Neural progenitor cell (in vitro differentiated cells): ENCODE measurements at places on chromosomes 1 and 21. TPM values are rescaled to one million over a fixed set of nuclear protein-coding genes. Genes with fewer than 3 reads are reported as not detected.

DNA sequence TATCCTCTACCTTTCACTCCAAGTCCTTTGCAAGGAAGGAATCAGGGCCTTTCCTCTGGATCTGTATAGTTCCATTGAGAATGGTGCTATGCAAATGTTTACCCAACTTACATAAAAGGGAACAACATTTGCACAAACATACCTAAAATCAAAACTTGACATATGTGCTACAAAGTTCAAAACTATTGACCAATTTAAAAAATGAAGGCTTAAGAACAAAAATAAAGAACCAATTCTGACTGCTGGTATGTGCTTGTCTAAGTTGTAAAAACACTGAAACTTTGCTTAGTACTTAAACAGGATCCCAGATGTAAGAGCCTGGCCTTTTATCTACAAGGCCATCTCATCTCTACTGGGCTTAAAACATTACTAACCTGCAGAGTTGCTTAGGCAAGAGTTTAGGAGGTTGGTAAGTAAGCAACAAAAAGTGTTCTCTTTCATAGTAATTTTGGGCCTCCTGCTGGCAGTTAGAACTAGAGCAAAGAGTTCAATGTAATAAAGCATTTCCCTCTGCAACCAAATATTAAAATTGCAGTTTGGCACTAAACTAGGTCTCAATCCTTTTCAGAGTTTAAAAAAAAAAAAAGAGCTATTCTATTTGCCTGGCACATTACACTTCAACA lies 2.0 kb downstream of the SCMH1 start:
- no peak for DNase-seq

DNA sequence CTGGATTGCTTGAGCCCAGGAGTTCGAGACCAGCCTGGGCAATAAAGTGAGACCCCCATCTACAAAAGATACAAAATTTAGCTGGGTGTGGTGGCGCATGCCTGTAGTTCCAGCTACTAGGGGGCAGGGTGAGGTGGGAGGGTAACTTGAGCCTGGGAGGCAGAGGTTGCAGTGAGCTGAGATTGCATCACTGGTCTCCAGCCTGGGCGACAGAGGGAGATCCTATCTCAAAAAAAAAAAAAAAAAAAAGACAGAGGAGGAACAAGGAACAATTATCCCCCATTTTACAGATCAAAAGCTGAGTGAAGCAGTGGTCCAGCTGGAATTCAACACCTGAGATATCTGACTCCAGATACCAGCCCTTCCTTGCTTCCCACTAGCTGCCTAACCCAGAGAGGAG lies 34.8 kb downstream of the L1TD1 start:
- no peak for DNase-seq

SH2D1B gene
- not detected in 2 replicates for total RNA-seq

DNA sequence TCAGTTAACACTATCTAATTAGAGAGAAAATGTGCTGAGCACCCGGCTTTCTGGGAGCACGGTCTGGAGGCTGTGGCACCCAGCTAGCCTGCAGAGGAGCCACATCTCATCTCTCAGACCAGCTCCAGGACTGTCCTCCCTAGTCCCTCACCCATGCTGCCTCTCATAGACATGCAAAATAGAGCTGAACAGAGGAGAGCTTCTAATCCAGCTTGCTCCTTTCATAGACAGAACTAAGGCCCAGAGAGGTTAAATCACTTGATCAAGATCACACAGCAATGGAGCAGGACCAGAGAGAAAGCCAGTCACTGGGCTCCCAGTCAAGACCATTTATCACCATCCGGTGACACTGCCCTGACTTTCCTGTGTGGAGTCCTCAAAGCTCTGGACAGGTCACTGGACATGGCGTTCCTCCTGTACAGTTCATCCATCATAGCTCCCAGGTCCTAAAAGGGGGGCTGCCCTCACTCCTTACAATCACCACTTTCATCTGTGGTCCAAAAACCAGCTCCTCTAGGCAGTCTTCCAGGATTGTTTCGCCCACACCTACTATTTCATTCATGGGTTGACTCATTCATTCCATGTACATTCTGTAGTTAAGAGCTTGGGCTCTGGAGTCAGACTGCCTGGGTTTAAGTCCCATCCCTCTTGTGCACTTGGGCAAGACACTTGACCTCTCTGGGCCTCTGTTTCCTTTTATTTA lies 8.8 kb upstream of the CAMK2N1 start:
- no peak for DNase-seq

- DNase-seq, result peak; percentile 74
These were observed 3.0 kb upstream of the FOXD3 start for GRCh38 chr1:63319046-63320021.

DNA sequence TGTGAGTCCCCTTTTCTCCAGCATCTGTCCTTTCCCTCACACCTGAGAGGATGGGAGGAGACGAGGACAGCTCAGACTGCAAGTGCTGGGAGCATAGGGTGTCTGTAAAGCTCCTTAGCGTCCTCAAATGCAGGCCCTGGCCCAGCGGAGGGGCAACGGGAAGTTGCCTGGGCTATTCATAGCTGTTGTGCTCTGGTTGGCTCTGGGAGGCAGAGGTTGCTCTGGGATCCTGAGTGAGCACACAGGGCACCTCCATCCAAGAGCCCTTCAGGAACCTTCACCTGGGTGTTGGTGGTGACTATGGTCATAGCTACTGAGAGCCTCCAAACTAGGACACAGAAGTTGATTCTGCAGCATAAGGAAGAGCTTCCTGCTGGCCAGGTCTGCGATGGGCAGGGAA lies 2.6 kb downstream of the PADI1 start:
- DNase-seq, result no peak

CFHR1 gene
- total RNA-seq, result not detected in 2 replicates

- DNase-seq, result no peak
These were observed 220.8 kb upstream of the KIAA0040 start for GRCh38 chr1:175413367-175413766.

GRCh38 chr1:62131093-62131725 lies 63.4 kb upstream of the L1TD1 start:
- peak; percentile 83 for DNase-seq

GRCh38 chr1:56378341-56379070 lies 200.9 kb downstream of the PLPP3 start:
- DNase-seq, result no peak

DNA sequence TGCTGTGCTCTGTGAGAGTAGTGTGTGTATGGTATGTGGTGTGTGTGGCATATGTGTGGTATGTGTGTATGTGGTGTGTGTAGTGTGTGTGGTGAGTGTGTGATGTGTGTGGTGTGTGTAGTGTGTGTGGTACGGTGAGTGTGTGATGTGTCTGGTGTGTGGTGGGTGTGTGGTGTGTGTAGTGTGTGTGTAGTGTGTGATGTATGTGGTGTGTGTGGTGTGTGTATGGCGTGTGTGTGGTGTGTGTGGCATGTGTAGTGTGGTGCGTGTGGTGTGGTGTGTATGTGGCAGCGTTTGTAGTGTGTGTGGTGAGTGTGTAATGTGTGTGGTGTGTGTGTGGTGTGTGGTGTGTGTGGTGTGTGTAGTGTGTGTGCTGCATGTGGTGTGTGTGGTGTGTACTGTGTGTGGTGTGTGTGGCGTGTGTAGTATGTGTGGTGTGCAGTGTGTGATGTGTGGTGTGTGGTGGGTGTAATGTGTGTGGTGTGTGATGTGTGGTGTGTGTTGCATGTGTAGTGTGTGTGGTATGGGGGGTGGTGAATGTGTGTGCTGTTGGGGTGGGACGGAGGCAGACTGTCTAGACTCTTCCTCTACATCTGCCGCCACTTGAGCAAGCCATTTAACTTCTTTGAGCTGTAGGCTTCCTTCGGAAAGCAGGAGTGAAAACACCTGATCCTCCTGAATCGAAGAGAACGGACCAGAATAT lies 33.5 kb downstream of the GPA33 start:
- DNase-seq, result peak; percentile 49

DNA sequence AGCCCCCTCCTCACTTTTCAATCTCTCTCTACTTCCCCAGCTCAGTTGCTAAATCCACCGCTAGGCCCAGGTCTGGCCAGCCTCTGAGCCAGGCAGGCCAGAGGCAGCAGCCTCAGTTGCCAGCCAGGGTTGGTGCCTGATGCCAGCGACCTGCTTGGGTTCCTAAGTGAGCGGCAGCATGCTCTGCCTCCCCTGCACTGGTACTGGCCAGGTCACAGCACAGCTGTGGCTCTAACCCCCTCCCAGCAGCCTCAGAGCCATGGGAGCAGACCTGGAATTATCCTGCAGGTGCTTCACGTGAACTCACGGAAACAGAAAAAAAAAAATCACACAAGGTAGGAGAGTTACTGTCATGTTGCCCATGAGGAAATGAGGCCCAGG lies 82.5 kb upstream of the ATF3 start:
- DNase-seq, result no peak

- peak; percentile 50 for DNase-seq
These were observed 57.1 kb downstream of the ZC3H11B start for GRCh38 chr1:219555806-219556205.

HORMAD1 gene
- not detected in 2 replicates for total RNA-seq

DNA sequence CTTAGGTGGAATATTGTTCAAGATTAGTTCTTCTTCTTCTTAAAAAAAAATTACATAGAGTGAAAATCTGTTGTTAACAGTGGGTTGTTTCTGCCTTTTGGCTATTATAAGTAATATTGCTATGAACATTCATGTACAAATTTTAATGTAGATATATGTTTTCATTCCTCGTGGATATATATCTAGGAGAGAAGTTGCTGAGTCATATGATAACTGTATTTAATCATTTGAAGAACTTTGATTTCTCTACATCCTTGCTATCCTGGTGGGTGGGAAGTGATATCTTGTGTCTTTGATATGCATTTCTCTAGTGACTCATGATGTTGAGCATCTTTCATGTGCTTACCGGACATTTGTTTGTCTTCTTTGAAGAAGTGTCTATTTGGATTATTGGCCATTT lies 29.9 kb downstream of the MAST2 start:
- no peak for DNase-seq

- no peak for DNase-seq
These were observed 40.9 kb downstream of the MORN1 start for GRCh38 chr1:2350501-2350900.

GRCh38 chr1:25856856-25857255 lies 2.4 kb downstream of the AUNIP start:
- no peak for DNase-seq

DNA sequence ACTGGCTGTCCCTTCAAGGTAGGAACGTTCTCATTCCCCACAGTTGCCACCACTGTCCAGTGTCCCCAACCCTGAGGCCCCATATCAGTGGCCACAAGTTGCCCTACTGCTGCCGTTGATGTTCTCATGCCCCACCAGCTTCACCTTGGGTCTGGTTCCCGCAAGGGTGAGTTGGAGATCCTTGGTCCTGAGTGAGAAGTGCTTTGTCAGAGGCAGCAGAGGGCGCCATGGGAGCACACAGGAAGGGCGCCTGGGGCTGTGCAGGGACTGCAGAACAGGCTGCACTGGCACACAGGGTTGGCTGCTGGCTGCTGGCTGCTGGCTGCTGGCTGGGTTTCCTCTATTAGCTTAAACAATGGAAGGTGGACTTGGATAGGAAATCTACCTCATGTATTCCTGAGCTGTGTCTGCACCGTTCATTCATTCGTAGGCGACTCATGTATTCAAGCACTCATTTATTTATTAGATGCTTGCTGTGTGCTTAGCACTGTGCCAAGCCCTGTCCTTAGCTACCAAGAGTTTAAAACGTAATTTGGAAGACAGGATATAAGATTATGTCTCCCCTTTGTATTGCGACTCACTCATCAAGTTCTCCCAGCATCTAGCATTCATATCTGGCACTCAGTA lies 2.1 kb upstream of the S100A9 start:
- DNase-seq, result peak; percentile 59

BACH1 gene
- 48.4 and 93.8 TPM in 2 replicates for total RNA-seq

DNA sequence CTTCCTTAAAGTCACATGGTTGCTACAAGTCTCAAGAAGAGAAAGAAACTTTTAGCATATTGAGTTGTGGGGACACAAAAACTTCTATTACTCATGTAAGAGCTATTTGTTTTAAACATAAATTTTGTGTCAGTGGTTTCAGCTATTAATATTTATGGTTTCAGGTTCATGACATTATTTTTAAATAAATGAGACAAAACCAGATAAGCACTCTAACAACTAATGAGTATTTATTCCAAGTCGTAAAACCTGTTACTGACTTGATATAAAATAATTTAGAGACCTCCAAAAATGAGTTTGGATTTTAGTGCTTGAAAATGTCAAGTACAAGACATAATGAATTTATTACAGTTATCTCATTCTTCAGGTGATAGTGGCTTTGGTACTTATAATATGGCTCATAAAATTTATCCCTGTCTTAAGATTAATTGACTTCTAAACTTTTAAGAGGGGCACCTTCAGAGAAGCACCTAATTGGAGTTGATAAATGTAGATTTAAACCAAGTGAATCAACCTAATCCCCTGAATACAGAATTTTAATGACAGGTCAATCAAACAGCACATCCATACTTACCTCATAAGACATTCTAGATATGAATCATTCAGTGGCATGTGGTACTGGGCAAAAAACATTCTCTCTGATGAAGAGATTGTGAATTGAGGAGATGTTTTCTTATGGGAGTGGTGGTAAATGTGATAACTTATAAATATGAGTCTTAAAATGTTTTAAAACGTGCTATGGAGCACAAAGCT lies 167.7 kb upstream of the PTGFR start:
- no peak for DNase-seq

LCE1A gene
- total RNA-seq, result not detected in 2 replicates

DNA sequence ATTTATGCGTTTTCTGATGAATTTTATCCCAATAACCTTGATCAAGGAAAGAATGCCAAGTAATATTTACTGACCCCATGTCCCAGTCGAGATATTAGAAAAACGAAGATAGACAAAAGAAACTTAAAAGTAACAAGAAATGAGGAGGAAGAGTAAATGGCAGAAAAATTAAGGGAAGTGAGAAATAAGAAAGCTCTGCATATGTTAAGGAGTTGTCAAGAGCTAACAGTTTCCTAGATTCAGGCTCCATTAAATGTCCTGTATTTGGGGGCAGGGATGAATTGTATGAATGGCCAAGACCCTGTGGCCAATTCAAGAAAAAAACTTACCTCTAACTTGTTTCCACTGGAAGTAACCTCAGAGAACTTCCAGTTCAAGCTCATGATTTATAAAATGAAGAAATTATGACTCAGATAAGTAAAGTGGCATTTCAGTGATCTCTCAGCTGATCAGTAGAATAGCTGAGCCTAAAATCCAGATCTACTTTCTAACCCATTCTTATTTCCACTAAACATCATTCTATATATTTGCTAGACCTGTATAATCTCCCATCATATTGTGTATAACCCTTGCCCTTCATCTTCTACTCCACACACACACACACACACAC lies 73.2 kb downstream of the ZC3H11B start:
- no peak for DNase-seq

DNA sequence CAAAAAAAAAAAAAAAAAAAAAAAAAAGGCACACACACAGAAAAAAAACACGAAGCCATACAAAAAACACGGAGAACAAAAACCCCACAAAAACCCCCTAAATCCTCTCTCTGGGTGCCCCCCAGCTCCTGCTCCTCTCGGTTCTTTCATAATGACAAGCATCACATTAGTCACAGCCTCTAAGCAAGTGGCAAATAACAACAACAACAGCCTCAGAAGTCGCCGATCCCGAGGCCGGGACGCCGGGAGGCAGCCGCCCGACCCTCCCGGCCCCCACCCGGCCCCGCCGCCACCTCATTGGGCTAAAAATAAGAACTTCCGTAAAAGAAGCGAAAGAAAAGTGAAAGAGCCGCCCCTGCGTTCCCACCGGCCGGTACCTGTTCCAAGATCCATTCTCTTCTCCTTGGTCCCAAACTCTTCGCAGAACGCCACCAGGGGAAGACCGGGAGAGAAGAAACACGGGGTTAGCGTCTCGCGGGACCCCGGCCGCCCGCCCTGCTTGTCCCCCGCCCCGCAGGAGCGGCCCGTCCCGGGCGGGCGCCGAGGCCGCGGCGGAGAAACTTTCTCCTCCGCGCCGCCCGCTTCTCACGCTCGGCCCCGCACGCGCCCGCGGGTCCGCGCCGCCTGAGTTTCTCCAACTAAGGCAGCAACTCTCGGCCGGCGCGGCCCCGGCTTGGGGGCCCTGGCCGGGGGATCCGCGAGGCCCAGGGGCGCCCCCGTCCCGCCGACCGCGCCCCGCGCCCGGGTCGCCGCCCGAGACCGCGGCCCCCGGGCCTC lies 102.8 kb downstream of the CASZ1 start:
- DNase-seq, result peak; percentile 77
